ENCODE measurements at places on chromosomes 16 and 17.

GRCh38 chr17:44216694-44217093 is 2.8 kb downstream of the UBTF start:
- no peak for DNase-seq

GRCh38 chr16:89395150-89396142 is 94.9 kb downstream of the ANKRD11 start:
- peak; percentile 83 for DNase-seq

DNA sequence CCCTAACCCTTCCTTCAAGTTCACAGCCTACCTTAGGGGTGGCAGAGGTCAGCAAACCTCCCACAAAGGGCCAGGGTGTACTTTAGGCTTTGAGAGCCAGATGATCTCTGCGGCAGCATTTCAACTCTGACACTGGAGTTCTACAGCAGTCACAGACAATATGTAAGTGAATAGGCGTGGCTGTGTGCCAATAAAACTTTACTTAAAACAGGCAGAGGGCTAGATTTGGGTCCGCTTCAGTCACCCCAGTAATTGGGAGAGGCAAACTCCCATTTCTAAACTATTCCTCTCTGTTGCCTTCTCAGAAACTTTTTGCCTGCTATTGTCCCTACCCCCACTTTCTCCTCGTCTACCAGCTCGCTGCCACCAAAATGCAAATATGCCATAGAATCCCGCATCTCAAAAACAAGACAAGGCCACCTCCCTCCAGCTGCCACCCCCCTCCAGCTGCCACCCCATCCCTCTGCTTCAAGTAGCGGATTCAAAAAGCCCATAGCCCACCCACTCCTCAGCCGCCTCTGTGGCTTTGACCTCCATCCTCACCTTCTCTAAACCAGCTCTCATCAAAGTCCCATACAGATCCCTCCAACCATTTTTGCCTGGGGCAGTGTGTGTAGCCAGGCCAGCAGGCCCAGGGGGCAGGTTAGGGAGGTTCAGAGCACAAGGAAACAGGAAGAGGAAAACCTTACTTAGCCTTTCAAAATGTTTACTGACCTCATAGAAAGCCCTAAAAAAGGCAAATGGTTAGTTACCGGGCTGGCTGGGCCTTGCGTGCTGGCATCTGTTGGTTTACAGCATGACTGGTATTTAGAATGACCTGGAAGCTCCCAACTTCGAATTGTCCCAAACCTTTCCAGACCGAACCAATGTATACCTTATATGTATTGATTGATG is 19.9 kb upstream of the DNAH17 start:
- no peak for DNase-seq

DNA sequence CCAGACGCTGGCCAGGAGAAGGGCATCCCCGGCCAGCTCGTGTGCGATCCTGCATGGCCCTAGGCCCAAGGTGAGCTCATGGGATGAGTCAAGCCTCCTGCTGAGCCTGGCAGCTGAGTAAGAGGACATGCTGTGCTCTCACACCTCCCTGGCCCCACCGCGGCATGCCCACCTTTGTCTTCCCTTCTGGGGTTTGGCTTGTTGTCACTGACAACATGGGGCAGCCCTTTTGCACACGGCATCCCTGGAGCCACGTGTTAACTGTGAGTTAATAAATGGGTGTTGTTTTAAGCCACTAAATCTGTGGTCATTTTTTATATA is 8.9 kb upstream of the TNS4 start:
- DNase-seq: no peak

DNA sequence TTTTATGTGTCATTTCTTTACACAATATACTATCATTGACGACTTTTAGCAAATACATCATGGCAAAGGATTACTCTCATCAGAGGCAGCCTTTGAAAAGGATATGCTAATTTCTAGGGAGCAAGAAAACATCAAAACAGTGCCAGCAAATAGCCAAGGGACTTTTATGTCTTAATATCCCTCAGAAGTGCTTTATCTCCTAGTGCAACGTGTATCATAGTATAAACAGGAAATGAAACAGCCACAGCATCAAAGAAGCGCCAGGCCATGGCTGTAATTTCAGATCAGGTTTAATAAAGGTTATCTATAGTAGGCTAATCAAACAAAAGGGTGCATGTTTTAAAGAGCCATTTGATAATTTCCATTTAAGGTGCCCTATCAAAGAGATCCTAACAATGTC is 159.9 kb downstream of the AXIN2 start:
- DNase-seq: no peak

GRCh38 chr16:70713342-70713741 is 27.5 kb upstream of the MTSS2 start:
- no peak for DNase-seq

- no peak for DNase-seq
These were observed 55.8 kb downstream of the ZFHX3 start for GRCh38 chr16:72992142-72992601.

DNA sequence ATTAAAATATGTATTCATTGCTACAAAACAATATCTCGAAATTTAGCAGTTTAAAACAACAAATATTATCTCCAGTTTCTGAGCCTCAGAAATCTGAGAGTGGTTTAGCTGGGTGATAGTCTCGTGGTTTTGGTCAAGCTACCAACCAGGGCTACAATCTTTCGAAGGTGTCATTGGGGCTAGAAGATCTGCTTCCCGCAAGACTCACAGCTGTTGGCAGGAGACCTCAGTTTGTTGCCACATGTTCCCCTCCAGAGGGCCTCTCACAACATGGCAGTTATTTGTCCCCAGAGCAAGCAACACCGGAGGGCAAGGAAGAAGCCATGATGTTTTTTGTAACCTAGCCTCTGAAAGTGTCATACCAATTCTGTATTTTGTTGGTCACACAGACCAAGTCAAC is 12.0 kb upstream of the BCAS3 start:
- no peak for DNase-seq

GRCh38 chr16:56252835-56253234 is 61.5 kb downstream of the GNAO1 start:
- peak; percentile 92 for DNase-seq

DNA sequence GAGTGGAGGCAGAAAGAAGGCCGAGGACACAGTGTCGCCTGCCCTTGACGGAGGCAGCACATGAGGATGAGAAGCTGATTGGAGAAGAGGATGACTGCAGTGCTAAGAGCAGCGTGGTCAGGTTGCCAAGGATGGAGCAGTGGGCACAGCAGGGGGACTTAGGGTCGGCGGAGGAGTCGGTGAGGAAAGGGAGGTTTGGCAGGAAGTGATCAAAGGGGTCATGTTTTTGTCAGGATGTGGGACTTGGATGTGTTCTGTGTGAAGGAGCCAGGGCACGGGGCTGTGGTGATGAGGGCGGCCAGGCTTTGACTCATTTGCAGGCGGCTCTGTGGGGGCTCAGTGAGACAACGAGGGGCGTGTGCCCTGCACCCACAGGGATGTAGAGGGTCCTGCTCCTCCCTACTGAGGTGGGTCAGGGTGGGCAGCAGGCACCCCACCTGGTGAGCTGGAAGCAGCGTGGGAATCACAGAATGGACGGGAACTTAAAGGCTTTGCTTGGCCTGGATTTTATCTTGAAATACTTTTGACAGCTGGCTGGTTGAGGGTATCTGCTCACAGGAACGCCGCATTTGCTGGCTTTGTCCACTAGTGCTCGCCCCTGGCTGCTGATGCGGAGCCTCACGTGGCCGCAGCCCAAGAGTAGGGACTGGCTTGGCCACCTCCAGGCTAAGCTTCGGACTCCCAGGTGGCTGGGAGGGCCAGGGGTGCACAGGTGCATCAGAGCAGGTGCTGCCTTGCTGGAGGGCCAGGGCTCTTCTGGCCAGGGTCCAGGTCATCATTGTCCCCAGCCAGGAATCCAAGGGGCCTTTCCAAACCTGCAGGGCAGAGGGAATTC is 6.0 kb downstream of the MPG start:
- no peak for DNase-seq

Measured in left lung (tissue), 14 donors.